ENCODE measurements at places on chromosomes 7 and 10.

DNA sequence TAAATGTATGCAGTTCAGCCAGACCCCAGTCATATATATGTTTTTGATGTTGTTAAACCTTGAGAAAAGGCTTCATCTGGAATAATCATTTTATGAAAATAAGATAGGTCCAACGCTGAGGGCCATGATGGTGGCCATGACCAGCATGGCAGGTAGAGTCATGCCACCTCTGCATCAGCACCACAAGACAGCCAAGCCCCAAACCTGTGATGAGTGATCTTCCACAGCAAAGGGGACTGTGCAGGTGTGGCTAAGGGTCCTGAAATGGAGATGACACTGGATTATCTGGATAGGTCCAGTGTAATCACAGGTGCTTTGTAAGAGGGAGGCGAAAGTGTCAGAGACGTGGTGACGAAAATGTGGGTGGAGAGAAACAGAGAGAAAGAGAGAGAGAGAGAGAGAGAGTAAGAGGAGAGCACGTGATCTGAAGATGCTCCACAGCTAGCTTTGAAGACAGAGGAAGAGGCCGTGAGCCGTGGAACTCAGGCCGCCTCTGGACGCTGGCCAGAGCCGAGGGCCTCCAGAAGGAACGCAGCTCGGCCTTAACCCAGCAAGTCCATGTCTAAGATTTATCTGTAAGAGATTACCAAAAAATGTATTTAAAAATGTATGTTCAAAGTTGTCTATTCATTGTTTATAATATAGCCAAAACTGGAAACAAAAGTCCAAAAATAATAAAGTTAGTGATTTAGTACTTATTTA is 304.4 kb upstream of the SHH start:
- DNase-seq, result no peak

- no peak for DNase-seq
Measured at GRCh38 chr10:71899665-71900412, 48.8 kb upstream of the PSAP start.

DNA sequence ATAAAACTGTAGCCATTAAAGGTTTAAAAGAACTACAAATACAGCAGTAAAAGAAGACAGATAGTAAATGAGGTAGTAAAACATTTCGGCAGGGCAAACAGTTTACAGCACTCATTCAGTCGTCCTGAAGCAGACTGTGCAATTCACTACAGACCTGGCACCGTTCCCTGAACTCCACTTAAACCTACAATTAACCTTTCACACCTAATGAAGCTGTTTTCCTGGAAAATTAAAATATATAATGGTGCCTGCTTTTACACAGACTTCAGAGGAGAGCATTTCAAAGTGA is 335.3 kb downstream of the GFRA1 start:
- no peak for DNase-seq

- DNase-seq, result no peak
Measured at GRCh38 chr7:38335128-38335491, 61.7 kb upstream of the TARP start.

GRCh38 chr10:129955601-129956285 is 8.3 kb downstream of the EBF3 start:
- no peak for DNase-seq

GRCh38 chr10:107800061-107800460 is 635.6 kb upstream of the SORCS1 start:
- no peak for DNase-seq

DNA sequence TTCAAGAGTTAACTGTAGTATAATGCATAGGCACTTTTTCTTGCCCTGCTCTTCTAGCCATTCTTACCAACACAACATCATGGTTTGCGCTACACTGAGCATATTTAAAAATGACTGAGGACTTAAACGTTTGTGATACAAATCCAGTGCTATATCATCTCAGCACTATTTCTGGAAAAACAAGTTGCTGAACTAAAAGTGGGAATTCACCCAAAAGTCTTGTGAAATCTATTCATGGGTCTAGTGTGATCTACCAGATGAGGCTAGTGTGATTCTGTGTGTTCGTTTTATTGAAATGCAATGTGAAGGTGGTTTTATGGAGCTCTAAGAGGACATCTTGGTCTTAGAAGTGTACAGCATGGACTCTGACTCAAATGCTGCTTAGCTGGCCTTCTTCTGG is 584.6 kb upstream of the POM121L12 start:
- DNase-seq, result no peak

DNA sequence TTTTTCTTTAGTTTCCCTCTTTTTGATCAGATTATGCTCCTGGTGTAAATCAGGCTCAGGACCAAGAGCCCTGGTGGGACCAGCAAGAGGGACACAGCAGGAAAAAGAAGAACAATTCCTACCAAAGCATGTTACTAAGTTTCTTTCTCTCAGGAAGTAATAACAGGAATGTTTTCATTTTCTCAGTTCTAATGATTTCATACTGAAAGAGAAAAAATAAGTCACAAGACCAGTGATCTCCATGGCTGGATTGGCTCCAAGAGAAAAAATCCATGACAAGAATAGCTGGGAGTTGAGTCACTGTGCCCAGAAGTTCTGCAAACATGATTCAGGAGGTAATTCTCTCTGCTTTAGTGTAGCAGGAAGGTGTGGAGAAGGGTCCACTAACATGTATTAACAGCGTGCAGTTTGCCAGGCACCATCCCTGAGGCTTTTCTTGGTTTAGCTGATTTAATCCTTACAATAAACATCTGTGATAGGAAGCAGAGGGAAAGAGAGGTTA is 23.8 kb upstream of the IFIT2 start:
- DNase-seq, result no peak

DNA sequence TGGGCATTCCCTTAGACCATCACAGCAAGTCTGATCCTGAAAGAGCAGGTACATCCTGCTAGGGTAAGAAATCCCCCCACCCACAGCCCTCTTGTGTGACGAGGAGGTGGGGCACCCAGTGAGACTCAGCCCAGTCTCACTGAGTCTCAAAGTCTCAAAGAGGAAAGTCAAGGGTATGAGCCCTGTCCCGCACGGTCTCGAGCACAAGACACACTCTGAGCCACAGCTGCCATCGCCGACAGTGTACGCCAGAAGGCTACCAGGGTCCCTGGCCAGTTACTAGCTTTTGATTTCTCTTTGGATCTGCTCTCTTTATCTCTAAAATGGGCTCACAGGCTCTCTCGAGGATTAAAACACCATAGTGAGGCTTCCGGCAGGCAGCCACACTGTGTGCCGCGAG is 190.2 kb downstream of the TNS3 start:
- no peak for DNase-seq

- DNase-seq, result no peak
Measured at GRCh38 chr10:34024282-34024681, 689.8 kb upstream of the NRP1 start.

GRCh38 chr7:25853314-25853713 is 298.7 kb upstream of the NFE2L3 start:
- no peak for DNase-seq

Measured in stimulated activated CD8-positive, alpha-beta memory T cell treated with anti-CD3 and anti-CD28 coated beads, Interleukin-15, amount 100 ng/mL, for 48 hours (primary cell).